ENCODE measurements at places on chromosomes 6 and 20.
A peak's percentile ranks its signal among the peaks of the same experiment; 100 is the strongest.

- no peak for DNase-seq
These were observed 19.0 kb downstream of the HIVEP1 start for GRCh38 chr6:12030993-12031550.

- peak; percentile 53 for DNase-seq
These were observed at the start of gene B3GALT4 for GRCh38 chr6:33276864-33277662. Gene B3GALT4, plus strand, starts transcription at chr6:33277123. Its CDS starts 297 bp downstream, at chr6:33277420.

- no peak for DNase-seq
These were observed 130.0 kb downstream of the TSHZ2 start for GRCh38 chr20:53101992-53102760.

GRCh38 chr6:124430740-124431318 is 531.4 kb upstream of the RNF217 start:
- DNase-seq, result no peak

DNA sequence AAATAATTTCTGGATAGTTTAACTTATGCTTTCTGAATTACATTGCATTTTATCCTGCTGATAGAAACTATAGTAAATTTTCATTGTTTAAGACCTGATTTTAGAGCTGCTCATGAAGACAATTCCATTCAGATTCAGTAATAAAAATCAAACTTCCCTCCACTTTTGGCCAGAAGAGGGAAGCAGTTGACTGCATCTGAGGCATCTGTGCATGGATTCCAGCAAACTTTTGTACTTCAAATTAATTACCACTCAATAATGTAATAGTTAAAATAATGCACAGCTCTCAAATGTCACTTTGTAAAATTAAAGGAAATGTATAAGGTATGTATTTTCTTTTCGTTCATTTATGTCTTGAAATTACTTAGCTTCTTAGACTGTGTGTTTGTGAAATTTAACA is 64.2 kb upstream of the SLC35B3 start:
- DNase-seq, result no peak

GRCh38 chr6:168574075-168574698 is 133.2 kb downstream of the SMOC2 start:
- DNase-seq, result no peak

DNA sequence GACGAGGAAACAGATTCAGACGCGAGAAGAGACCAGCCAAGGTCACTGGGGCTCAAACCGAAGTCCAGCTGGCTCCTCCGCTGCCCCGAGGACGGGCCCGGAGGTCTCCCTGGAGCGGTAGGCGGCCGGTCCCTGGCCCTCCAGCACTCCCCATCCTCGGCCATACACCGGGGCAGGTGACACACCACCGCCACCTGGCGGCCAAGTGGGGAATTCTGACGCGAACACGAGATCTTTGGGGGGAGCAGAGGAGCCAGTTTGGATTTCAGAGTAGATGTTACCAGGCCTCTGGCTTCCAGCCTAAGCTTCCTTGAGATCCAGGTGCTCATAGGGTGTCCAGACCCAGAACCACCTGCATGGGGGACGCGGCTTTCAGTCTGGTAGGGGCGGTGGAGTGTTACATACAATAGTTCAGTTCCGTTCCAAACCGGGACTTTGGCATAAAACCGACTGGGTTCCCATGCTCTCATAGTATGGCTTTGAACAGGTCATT is 16.1 kb downstream of the BPIFB1 start:
- DNase-seq, result peak; percentile 73

- no peak for DNase-seq
These were observed 24.2 kb downstream of the EDN3 start for GRCh38 chr20:59324521-59325141.

- no peak for DNase-seq
These were observed 126.9 kb upstream of the TIAM2 start for GRCh38 chr6:154868143-154868594.

GRCh38 chr6:125858427-125859320 is 67.9 kb downstream of the NCOA7 start:
- peak; percentile 86 for DNase-seq

- DNase-seq, result no peak
These were observed 25.2 kb downstream of the PACSIN1 start for GRCh38 chr6:34491091-34491430.

Data from T47D (cell line).